ENCODE measurements at places on chromosomes 16 and 17.

- no peak for DNase-seq
Measured at GRCh38 chr17:48626245-48627117, at the start of gene HOXB9. Gene HOXB9 (minus strand): TSS chr17:48626358. CDS start chr17:48626269, 89 bp downstream.

DNA sequence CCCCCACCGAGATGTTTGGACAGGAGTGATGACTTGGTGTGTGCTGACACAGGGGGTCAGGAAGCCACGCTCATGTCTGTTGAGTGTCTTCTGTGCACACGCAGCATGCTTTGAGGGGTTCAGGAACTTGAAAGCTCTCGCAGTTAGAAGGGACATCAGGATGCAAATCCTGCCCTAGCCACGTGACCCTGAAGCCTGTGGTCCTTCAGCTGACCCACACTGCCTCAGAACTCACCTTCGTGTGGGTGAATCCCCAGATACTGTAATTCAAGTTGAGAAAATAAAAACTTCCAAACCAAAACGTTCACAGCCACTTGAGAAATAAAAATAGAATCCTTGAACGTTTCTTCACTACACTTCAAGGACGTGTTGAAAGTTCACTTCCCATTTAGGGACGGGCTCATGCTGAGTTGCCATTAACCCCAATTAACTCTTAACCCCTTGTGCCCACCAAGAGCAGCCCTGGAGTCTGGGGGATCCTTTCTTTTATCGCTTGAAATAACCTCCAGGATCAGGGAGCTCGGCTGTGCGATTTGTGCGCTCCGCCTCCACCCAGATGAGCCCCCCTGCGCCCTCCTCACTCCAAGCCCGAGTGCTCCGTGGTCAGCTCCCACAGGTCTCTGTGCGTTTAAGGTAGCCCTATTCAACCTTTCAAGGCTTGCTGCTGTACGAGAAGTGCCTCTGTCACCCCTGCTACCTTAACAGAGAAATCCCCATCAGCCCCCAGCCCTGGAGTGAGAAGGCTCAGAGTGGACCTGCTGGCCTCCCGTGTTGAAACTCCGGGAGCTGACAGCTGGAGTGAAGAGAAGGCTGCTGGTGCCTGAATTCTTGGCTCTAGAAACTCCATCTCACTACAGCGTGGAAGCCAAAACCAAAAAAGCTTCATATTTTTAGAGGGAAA, 36.2 kb upstream of the NAT9 start:
- no peak for DNase-seq

GRCh38 chr16:88784074-88784855, 755 bp downstream of the PIEZO1 start:
- DNase-seq, result no peak

GRCh38 chr17:81967533-81968395, 6.8 kb upstream of the NOTUM start:
- DNase-seq, result peak; percentile 93

- DNase-seq, result no peak
Measured at GRCh38 chr17:68461589-68461988, 4.3 kb upstream of the WIPI1 start.

GRCh38 chr16:85003076-85003475, 8.3 kb downstream of the ZDHHC7 start:
- DNase-seq, result no peak

DNA sequence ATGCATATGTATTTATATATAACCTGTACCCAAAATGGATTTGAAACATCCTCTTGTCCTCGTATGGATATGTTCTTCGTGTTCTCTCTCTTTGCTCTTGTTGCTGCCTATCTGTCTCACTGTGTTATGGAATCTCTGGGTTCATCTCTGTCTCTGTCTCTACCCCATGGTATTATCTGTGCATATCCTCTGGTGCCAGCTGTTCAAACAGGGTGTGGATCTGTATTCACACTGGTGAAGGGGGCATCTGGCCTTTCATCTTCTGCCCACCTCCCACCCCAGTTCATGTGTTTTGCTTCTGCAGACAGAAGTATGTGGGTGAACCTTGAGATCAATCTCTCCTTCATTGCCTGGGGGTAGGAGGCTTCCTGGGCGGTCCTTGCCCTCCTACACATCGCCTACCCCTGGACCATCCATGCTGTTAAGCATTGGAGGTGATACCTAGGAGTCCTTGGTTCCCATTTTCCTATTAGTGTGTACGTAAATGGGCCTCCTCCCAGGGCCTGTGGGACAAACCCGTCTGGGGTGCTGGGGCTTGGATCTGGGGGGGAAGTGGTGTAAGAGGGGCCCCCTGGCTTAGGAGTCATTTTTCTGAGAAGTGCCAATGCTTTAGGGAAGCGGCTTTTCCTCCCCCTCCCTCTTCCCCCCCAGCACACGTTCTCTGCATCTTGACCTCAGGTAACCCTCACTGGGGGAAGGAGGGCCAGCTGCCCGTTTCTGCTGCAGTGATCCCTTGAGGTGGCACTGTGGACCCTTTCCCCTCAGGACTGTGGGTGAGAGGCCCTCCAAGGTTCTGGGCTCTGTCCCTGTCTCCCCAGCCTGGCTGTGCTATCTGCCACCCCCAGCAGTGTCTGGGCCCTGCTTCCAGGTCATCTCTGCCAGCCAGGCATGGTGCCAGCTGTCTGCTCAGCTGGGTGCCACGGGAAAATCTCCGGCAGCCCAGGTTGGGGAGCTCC, 21.1 kb downstream of the RARA start:
- DNase-seq, result no peak

DNA sequence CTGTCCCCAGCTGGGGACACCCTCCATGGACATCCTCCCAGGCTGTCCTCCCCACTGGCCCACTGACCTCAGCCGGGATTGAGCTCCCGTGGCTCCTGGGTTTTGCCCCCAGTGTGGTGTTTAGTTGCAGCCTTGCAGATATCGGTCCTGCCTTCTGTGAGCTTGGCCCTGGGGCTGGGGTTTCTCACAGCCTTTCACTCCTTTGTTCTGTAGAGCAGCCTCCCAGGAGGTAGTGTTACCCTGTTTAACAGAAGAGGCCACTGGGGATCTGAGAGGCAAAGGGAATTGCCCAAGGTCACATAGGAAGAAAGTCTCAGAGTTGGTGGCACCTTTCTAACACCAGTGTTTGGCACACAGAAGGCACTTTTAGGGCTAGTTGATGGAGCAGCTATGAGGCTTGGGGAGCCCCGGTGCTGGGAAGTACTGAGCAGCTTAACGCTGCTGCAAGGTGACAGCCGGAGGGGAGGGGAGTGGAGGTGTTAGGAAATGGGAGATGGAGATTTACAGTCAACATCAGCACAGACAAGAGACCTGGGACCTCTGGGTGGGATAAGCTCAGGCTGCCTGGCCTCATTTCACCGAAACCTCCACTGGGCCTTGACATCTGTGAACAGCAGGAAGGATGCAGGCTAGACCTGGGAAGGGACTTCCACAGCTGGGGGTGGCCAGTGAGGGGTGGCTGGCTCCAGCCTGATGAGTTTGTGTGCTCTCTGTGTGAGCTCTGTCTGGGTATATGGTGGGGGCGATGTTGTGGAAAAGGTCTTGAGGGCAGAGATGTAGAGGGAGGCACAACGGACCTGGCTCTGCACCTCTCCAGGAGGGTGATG, 26.1 kb downstream of the CACNA1G start:
- no peak for DNase-seq

GRCh38 chr17:81959362-81960129, 1.4 kb downstream of the NOTUM start:
- peak; percentile 88 for DNase-seq

- peak; percentile 71 for DNase-seq
Measured at GRCh38 chr17:41666708-41667279, 21.9 kb upstream of the EIF1 start.

GRCh38 chr17:21017861-21018260, 24.9 kb downstream of the USP22 start:
- DNase-seq, result no peak

GRCh38 chr16:12119562-12119961, 143.0 kb downstream of the SNX29 start:
- no peak for DNase-seq

GRCh38 chr17:68783861-68784260, 171.3 kb downstream of the ABCA8 start:
- no peak for DNase-seq

DNA sequence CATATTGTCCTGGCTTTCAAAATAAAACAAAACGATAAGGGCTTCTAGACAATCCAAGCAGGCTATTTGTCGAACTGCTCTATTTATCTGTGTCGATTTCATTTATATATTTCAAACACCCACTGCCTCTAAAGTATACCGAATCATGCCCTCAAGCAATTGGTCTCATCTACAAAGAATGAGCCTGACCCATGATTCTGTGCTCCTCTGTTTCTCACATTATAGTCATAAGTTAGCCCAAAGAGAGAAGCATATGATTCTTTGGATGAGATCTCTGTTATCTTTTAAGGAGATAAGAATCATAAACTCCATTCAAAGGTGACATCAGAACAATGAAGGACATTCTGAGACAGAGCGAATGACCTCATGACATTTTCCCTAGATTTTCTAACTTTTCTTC, 191.1 kb downstream of the MAP2K6 start:
- no peak for DNase-seq

GRCh38 chr17:37567137-37567536, 42.1 kb downstream of the SYNRG start:
- no peak for DNase-seq

DNA sequence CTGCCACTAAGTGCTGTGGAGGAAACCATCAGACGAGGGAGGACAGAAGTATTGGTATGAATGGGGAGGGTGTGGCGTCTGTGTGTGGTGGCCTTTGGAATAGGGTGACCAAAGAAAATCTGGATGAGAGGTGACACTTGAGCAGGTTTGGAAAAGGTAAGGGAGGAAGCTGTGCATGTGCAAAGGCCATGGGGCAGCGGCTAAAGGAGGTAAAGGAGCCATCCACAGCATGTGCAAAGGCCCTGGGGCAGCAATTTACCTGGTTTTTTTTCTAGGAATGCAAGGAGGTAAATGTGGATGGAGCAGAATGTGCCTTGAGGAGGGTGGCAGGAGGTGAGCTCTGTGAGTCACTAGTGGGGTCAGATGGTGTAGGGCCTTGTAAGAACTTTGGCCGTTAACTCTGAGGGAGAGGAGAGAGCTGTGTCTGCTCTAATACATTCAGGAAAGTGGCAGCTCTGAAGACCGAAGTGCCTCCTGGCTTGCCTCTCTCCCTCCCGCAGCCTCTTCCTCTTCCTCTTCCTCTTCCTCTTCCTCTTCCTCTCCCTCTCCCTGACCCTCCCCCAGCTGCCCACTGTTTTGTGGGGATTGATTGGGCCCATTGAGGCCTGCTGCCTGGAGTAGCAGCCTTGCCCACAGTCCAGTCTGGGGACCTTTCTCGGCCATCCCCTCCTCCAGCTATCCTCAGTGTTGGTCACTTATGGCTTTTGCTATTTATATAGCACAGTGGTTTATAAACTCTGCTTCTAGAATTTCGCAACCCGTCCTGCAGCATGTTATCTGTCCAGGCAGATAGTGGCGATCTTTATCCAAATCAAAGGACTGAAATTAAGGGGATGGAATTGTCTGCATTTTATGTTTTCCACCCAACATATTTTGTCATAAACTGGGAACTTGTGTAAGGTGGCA, 38.7 kb downstream of the CMIP start:
- DNase-seq, result no peak

- no peak for DNase-seq
Measured at GRCh38 chr17:68753985-68754769, 153.0 kb upstream of the FAM20A start.

DNA sequence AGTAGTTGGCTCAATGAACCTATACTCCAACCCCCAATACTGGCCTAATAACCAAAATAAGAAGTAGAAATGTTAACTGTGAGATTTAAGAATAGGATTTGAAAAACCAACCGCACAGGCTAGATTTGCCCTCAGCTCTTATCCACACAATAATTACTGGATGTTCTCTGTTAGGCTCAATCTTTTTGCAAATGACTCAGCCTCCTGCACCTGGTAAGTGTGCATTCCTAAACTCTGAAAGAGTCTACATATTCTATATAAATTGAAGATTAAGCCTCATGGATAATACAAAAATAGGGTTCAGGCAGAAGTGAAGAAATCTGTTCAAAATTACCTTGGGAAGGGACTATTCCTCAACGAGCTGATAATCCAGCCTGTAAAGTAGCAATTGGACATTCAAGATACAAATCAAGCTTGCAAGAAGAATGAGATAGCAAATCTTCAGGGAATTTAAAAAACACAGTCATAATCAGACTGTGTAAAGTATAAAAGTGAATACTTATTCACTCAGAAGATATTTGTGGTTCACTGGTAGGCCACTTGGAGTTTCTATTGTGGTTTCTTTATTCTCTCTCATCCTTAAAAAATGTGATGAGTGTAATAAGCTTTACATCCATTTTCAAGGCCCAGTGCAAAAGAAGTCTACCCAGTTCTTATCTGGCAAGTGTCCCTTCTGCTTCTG, 931.9 kb upstream of the SOX9 start:
- no peak for DNase-seq

- no peak for DNase-seq
Measured at GRCh38 chr17:48062273-48062672, 14.1 kb downstream of the NFE2L1 start.

- no peak for DNase-seq
Measured at GRCh38 chr17:2218426-2218825, 85.2 kb downstream of the SMG6 start.
